ENCODE measurements at places on chromosomes 4 and X.

DNA sequence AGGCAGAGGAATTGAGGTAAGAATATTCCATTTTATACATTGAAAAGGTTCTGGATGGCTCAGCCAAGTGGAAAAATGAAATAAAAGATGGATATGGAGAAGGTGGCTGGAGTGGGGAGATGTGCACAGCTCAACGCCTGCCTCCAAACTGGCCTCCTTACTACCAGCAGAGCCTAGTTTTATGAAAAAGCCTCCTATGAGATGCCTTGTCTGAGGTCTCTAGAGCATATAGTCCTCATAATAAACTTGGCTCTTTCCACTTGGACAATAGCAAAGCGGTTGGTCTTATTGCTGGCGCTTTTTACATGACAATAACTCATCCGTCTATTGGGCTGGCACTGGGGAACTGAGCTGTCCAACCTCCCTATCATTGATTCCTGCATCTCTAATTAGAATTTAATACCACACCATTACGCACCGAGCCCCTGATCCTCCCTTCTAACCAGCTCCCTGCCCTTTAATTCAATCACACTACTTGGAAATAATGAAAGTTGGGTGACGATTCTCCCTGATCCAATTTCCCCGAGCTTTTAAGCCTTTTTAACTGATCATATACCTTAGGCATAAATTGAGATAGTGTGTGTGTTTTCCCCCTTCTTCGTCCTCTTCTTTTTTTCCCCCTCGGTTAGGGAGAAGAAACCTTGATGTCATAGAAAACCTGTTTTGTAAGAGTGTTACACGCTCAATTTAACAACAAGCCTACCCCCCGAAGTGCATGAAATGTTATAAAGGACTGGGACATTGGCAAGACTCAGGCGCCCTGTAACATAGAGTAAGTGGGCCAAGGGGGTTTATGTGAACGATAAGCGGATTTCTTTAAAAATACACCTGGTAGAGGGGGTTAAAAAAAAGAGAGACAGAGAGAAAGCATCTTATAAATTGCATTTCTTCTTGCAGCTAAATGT is at the start of gene PHOX2B:
Gene PHOX2B, minus strand, starts transcription at position 155 of the 905 bp plus-strand sequence. Its CDS starts 115 bp downstream, at position 40.
- no peak for DNase-seq

DNA sequence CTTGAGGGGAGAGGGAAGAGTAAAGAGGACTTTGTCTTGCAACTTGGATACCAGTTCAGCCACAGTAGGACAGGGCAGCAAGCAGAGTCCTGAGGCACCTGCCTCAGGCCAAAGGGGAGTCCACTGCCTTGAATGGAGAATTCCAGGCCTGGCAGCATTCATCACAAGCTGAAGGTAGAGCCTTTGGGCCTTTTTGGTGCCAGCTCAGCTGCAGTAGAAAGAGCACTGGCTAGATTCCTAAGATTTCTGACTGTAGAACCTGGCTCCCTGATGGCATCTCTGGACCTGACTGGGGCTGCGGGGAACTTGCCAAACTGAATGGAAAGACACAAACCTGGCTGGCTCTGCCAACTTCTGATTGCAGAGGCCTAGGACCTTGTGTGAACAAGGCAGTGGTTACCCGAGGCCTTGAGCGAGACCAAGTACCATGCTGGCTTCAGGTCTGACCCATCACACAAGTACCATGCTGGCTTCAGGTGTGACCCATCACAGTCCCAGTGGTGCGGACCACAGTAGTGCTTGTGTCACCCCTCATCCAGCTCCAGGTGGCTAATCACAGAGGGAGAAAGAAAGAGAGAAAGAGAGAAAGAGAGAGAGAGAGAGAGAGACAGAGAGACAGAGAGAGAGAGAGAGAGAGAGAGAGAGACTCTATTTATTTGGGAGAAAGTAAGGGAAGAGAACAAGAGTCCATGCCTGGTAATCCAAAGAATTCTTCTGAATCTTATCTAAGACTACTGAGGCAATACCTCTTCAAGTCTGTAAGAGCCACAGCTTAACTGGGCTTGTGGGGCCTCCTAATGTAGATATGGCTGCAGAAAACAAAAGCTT is 137.6 kb upstream of the SPIN4 start:
- no peak for DNase-seq

GRCh38 chr4:110424144-110424543 is 51.8 kb upstream of the ENPEP start:
- DNase-seq = no peak

DNA sequence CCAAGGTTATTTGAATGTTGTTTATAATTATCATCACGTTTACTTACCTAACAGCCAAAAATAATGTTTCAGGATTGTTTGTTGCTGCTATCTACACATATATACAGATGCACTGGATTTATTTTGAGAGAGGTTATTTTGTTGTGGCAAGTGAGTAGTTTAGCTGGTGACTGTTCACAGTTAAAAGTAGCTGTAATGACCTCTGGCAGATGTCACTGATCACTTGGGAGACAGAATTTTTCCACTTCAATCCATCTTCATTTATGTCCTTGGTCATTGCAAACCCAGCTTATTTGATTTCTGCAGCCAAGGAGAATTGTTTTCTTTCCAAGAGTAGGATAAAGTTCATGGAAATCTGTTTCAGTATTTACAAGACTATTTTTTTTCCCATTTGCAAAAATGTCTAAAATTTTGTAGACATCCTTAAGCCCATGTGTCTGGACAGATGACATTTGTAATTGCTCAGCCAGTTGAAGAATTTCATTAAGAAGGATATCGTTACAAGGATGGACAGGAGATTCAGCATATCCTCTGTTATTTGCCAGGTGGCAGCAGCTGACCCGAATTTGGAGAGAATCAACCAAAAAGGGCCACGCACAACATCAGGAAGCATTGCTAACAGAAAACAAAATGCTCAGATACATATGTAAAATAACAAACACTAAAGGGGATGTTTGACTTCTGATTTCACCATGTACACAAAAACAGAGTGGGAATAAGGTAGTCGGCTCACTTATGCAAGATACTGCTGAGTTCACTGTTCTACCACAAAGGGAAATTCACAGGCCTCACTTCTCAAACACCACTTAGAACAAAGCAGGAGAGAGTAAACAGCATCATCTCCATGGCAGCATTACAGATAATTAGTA is 64.5 kb downstream of the GPRIN3 start:
- DNase-seq = no peak

DNA sequence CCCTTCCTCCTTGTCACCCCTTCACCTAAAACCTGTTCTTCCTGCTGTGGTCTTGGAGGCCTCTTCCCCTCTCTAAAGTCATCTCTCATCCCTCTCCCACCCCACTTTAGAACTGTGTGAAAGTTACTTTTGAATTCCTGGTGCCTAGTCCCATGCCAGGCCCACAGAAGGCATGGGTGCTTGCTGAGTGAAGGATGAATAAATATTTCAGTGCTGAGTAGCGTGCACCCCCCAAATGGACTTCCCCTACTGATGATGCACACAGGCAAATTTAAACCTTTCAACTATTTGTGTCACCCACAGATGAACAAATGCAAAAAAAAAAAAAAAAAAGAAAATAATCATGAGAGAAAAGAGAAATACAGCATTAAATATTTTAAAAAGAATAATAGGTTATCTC is 19.8 kb downstream of the PSMD10 start:
- DNase-seq = no peak

- DNase-seq = no peak
Measured at GRCh38 chr4:52903273-52903672, 41.2 kb downstream of the RASL11B start.

GRCh38 chr4:76208005-76208765 is 5.4 kb downstream of the SCARB2 start:
- no peak for DNase-seq

- DNase-seq = no peak
Measured at GRCh38 chr4:108126806-108127205, 41.9 kb downstream of the LEF1 start.

GRCh38 chrX:134526399-134526798 is 66.4 kb downstream of the HPRT1 start:
- no peak for DNase-seq

GRCh38 chr4:68447201-68447600 is at the start of gene TMPRSS11E:
TMPRSS11E (plus strand) TSS chr4:68447463; CDS start chr4:68447513, 50 bp downstream.
- DNase-seq = no peak

DNA sequence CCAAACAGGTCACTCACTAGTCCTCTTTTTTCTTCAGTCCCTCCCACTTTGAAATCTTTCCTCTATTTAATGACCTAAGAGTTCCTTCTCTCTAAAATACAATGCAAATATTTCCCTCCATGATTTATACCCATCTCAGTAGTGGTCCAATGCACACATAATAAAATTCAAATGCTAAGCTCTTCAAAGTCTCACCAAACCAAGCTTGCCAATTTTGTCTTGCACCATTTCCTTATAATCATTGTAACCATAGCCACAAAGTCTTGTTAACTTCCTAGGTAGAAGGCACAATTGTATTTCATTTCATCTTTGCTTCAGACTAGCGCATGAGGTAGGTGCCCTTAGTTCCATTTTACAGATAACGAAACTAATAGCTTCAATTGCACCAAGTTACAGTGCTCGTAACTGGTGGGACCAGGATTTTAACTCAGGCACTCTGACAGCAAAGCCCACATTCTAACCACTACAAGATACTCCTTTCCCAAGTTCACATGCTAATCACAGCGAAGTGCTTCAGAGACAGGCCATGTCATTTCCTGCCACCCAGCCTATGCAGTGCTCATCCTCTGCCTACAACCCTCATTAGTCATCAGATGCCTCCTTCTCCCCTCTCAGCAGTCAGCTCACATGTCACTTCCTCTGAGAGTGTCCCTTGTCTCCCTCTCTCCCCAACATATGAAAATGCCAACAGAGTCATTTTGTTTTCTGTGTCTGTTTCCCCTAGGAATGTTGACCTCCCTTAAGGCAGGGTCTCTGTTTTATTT is 66.9 kb upstream of the PPARGC1A start:
- no peak for DNase-seq

GRCh38 chr4:113409181-113409580 is 352.4 kb downstream of the CAMK2D start:
- no peak for DNase-seq

- no peak for DNase-seq
Measured at GRCh38 chrX:56569378-56570057, 6.1 kb downstream of the UBQLN2 start.

DNA sequence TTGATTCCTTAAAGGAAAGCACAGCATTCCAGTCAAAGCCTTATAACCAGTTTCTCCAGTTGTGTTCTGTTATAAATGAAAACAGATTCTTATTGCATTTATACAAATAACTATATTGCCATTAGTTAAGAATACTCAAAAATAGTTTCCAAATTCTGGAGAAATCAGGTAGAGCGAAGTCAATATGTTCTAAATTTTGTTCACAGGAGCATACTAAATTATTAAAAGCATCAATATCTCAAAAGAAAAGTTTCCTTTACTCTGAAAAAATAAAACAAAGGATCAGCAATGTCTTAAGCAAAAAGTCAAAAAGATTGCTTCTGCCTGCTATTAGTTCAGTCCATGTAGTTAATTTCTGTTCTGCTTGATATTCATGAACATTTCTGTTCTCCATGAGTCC is 39.7 kb downstream of the PGRMC2 start:
- no peak for DNase-seq

DNA sequence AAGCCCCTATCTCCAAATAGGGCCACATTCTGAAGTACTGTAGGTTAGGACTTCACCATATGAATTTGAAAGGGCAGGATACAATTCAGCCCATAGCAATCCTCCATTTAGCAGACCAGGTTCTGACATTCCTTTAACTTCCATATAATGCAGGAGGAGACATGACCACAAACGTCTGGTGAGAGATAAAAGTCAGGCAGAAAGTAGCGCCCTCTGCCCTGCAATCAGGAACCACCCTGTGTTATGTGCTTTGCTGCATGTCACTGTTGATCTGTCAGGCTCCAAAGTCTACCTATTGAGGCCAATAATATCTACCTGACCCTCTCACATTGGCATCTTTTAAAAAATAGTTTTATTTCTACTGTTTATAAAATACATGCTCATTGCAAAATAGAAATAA is 30.2 kb upstream of the SEPSECS start:
- no peak for DNase-seq

DNA sequence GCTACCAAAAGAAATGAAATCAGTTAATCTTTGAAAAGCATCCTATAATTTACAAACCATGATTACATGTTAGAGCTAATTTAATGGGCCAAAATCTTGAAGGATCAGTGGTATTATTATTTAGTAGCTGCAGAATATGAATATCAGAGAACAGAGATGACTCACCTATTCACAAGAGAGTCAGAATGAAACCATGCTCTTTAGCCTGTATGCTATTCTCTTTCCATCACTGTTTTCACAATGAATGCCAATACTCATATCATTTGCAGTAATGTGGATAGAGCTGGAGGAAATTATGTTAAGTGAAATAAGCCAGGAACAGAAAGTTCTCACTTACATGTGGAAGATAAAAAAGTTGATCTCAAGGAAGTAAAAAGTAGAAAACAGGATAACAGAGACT is 414.1 kb downstream of the CENPC start:
- DNase-seq = no peak

- DNase-seq = no peak
Measured at GRCh38 chrX:34810916-34811315, 131.7 kb upstream of the FAM47B start.

DNA sequence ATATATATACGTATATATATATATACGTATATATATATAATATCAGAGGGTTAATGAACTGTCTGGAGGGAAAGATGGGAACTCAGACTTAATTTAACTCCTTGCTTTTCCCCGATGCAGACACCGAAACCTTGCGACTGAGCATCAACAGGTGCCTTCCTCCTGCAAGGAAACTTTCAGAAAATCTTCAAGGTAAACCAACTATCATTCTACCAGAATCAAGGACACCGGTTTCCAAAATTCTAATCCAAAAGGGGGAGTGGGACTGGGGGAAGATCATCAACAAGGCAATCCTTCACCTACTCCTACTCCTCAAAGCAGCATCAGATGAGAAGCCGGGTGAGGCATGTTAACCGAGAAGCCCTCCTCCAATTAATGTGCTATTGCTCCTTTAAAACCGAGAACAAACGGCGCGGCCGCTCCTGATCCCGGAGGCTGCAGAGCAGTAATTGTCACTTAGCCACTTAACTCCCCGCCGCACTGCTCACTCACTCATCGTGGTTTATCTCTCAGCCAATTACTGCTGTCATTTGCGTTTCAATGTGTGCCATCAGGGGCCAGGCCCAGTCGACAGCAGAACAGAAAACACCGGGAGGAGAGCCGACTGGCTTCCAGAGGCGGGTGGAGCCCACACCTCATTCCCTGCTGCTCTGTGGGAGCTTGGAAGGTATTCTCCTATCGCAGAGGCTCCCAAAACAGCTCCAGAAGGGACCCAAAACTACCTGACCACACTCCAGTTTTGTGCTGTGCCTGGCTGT is 61.7 kb downstream of the MAML3 start:
- DNase-seq = no peak

GRCh38 chr4:36363024-36363423 is 81.6 kb downstream of the DTHD1 start:
- no peak for DNase-seq

DNA sequence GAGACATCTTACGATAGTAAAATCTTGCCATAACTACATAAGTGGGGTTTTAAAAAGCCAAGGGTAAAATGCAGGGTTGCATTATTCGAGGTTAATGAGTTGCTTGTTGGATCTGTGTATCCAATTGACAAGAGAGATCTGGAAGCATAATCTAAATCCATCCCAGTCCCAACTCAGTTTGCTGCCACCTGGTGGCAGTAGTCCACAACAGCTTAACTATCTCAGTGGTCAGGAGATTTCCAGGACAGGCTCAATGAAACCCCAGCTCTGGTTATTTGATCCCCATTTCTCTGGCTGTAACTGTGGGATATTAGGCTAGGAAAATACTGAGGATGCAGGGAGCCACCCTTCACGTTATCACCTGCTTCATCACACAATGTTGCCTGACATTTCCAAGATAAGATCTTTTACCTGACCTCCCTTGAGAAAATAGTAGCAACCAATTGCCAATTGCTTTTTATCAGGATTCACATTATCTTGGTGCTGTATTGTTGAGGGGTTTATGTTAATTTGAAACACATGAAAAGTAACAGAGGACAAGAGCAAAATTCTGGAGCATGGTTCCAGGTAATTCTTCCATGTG is 88.2 kb upstream of the TNIP3 start:
- DNase-seq = peak; percentile 55

All from activated naive CD4-positive, alpha-beta T cell treated with Interleukin-2 at 50 U/mL for 16 hours (primary cell).